Amygdala (tissue), 56 donors: ENCODE measurements at places on chromosomes 16 and 17.

GRCh38 chr16:50977138-50977537 lies 173.9 kb downstream of the SALL1 start:
- no peak for DNase-seq

- DNase-seq: no peak
These were observed 17.2 kb upstream of the METRNL start for GRCh38 chr17:83062011-83062817.

- no peak for DNase-seq
These were observed 24.3 kb upstream of the ZNF750 start for GRCh38 chr17:82863941-82864712.

- DNase-seq: no peak
These were observed 3.7 kb downstream of the MGRN1 start for GRCh38 chr16:4628283-4628682.

GRCh38 chr16:68767581-68767980 lies 30.5 kb downstream of the CDH1 start:
- DNase-seq: no peak

- no peak for DNase-seq
These were observed 26.3 kb downstream of the UBALD1 start for GRCh38 chr16:4588386-4588785.

DNA sequence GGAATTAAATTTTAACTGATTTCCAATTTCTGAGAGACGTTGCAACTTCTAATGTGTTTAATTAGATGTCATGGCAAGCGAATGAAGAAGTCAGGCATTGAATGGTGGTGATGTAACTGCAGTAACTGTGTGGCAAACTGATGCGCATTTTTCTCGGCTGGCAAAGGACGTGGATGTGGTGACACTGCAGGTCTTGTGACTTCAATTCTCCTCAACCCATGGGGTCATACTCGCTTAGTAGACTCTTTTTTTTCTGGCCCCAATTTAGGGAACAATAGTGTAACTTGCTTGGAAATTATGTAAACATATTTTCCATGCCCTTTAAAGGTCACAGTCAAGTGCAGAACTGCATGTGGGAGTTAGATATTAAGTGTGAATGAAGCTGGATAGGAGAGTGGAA lies 1.9 kb upstream of the FAM20A start:
- DNase-seq: no peak

- no peak for DNase-seq
These were observed 35.2 kb downstream of the HSBP1 start for GRCh38 chr16:83842756-83843507.

DNA sequence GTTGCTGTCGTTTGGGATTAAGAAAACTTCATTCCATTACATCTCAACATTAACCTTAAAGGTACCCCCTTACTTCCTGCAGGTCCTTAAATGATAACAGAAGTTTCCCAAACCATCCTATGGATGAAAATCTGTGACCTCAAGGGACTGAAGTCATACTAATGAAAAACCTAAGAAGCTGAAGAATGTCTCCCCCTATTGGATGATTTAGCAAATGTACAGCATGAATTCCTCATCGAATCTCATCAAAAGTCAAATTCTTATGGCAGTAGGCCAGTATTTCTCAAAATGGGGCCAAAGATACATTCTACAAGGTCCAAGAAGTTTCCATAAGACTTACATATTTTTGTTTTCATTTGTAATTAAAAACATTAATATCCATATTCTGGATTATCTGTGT lies 13.5 kb downstream of the SCO1 start:
- no peak for DNase-seq

DNA sequence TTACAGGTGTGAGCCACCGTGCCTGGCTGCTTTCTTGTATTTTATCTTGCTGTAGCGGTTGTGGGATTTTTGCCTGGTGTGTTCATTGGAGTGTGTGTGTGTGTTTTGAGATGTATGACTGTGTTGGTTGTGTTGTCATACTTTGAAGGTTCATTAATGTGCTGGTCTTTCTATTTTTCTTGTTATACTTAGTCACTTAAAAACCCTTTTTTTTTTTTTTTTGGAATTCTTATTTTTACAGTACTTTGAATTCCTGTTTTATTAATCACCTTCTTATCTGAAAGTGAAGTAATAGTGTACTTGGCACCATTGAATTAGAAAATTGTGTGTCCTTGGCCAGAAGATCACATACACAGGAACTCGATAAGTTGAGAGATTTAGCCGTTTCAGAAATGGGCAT lies 30.2 kb downstream of the TENT4B start:
- DNase-seq: no peak

DNA sequence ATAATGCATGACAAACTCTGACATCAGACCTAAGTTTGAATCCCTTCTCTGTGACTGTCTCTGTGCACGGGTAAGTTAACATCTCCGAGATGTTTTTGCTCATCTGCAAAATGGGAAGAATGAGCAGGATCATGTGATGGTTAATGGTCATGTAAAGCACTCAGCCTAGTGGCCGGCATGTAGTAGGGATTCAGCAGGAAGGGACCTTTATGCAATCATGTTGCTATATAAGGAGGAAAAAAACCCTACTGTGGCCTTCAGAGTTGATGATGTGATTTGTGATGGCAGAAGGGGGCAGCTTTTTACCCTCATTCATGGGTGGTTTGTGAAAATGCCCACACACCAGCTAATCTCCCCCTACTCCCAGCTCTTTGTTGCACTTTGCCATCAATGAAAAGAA lies 24.1 kb downstream of the CLEC16A start:
- no peak for DNase-seq

GRCh38 chr17:27457360-27457715 lies 1.1 kb downstream of the KSR1 start:
- no peak for DNase-seq

DNA sequence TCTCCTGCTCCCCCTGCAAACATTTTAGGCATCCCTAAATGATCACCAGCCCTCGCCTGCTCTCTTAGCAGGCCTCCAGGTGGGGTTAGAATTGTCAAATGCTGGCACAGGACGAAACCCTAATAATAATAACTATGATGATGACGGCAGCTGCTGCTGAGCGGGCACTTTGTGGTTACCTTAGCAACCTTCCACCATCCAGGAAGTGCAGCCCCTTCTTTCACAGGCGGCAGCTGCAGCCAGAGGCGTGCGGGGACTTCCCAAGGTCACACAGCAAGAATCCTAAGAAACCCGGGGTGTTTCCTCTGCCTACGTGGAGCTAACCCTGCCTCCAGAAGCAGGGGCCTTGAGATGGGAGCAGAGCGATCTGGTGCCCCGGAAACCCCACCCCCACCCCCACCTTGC lies 22.4 kb upstream of the EIF1 start:
- DNase-seq: no peak

DNA sequence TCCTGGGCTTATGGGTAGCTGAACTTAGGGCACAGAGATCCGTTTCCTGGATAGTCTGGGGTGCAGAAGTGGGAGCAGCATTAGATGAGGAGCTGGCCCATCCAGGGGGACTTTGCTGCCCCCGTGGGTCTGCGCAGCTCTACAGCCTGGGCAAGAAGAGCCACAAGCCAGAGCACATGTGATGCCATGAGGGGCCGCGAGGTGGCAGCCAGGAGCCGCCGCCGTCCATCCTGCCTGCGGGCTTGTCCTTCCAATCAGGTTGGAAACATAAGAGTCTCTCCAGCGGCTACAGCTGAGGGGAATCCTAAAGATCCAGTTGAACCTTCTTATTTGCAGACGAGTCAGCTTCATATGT lies 21.9 kb downstream of the C1QTNF1 start:
- no peak for DNase-seq

DNA sequence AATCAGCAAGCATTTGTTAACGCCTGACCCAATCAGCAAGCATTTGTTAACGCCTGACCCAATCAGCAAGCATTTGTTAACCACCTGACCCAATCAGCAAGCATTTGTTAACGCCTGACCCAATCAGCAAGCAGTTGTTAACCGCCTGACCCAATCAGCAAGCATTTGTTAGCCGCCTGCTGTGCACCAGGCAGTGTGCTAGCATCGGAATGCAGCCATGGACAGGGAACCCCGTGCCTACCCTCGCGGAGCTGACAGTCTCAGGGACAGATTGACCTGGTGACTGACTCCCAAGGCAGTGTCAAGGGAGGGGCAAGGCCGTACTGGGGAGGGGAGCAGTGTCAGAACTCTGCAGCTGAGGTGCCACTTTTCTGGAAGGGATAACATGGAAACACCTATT lies 66.9 kb downstream of the ABR start:
- no peak for DNase-seq

- no peak for DNase-seq
These were observed 10.4 kb downstream of the KCNH6 start for GRCh38 chr17:63533433-63534077.

DNA sequence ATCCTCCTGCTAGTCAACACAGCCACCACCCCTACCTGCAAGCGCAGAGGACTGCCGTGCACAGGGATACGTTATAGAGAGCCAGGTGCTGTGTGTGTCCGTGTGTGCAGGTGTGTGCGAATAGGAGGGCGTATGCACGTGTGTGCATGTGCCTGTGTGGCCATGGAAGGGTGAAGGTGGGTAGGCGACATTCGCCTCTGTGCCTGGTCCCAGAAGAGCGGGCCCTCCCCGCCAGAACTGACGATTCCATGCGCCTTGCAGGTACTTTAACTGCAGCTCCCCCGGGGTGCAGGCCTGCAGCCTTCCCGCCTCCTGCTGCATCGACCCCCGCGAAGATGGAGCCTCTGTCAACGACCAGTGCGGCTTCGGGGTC lies 8.7 kb downstream of the PDE6G start:
- no peak for DNase-seq

DNA sequence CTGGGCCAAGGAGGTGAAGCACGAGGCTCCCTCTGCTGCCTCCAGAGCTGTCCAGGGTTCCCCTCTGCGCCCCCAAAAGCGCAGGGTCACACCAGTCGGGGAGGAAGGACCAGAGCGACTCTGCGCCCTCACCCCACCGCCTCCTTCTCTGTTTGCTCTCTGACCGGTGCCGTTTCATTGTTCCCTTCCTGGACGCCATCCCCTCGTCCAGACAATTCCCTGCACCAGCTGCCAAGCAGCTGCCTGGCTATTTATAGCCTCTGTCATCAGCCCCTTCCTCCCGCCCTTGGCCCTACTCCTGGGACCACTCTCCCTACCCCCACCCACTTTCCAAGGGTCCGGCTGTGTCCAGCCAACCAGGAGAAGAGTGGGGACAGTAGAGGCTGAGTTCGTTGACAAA lies 68.8 kb upstream of the CREBBP start:
- DNase-seq: no peak

- DNase-seq: no peak
These were observed 127.1 kb upstream of the HS3ST3A1 start for GRCh38 chr17:13728781-13729180.

DNA sequence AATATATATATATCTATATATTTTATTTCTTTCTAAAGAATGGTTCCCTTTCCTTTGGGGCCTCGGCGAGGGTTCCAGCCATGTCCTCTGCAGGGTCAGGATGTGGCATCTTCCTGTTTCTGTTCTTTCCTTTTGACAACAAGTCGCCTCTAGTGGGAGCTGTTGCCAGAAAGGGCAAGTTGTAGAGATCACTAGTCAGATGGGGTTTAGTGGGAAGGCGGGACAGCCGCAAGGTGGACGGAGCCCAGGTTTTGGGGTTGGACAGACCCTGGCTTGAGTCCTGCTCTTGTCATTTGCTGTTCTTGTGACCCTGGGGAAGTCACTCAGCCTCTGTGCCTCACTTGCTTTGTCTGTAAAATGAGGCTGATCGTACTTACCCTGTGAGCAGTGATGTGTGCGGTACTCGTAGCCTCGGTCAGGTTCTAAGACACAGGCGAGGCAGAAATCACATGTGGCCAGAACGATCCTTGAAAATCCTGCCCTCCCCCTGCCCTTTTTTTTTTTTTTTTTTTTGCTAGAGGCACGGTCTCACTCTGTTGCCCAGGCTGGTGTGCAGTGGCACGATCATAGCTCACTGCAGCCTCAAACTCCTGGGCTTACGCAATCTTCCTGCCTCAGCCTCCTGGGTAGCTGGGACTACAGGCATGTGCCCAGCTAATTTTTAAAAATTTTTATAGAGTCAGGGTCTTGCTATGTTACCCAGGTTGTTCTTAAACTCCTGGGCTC lies 80.1 kb downstream of the ABCC6 start:
- no peak for DNase-seq

- DNase-seq: no peak
These were observed 80.9 kb upstream of the TEKT1 start for GRCh38 chr17:6912110-6913051.

GRCh38 chr16:78939597-78939996 lies 660.9 kb downstream of the MAF start:
- DNase-seq: no peak

- DNase-seq: no peak
These were observed 54.2 kb downstream of the ANKFY1 start for GRCh38 chr17:4209611-4210010.

- DNase-seq: no peak
These were observed 5.5 kb downstream of the ODF4 start for GRCh38 chr17:8345052-8345690.

GRCh38 chr17:59347975-59348391 lies 16.5 kb downstream of the YPEL2 start:
- no peak for DNase-seq

DNA sequence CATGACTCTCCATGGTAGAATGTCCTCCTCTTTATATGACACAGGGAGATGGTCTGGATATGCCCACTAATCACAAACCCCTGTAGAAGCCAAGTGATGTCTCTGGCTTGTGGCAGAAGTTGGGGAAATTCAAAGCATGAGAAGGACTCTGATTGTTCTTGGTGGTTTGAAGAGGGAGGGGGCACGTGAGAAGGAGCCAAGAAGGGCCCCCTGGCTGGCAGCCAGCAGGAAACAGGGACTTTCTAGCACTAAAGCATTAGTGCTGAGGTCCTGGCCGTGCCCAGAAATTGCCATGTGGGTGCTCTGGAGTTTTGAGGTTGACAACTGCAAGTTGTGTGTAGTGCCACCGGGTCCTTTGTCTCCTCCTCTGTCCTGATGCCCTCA lies 199.9 kb downstream of the LGALS9B start:
- DNase-seq: no peak

DNA sequence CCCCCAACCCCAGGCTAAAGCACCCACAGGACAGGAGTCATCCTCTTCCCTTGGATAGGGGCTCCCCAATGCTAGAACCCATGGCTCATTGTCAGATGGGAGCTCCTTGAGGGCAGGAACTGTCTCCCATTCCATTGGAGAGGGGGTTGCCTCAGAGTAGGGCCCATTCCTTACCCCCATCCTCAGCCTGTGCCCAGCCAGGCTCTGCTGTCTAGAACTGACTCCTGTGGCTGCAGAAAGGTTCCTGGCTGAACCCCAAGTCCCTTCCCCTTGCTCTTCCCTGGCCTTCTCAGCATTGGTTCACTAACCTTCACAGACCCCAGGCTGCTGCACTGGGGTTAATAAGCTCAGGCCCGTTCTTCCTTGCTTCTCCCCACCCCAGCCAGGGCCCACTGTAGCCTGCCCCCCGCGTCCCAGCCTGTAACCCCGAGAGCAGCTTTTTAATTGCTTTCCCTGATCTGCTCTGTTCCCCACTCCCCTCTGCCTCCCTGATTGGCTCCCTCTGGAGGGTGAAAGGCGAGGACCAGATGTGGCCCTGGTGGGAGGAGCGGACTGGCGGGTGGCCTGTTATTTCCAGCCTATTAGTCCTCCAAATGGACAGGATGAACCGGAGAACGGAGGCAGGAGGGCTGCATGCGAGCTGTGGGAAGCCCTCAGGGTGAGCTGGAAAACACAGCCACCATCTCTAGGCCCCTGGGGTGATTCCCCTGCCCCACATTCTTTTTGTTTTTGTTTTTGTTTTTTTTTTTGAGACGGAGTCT lies 6.0 kb upstream of the GFAP start:
- DNase-seq: no peak
